ENCODE measurements at places on chromosomes 4 and X.

GRCh38 chrX:29926056-29926455 lies 289.3 kb upstream of the MAGEB2 start:
- no peak for DNase-seq

DNA sequence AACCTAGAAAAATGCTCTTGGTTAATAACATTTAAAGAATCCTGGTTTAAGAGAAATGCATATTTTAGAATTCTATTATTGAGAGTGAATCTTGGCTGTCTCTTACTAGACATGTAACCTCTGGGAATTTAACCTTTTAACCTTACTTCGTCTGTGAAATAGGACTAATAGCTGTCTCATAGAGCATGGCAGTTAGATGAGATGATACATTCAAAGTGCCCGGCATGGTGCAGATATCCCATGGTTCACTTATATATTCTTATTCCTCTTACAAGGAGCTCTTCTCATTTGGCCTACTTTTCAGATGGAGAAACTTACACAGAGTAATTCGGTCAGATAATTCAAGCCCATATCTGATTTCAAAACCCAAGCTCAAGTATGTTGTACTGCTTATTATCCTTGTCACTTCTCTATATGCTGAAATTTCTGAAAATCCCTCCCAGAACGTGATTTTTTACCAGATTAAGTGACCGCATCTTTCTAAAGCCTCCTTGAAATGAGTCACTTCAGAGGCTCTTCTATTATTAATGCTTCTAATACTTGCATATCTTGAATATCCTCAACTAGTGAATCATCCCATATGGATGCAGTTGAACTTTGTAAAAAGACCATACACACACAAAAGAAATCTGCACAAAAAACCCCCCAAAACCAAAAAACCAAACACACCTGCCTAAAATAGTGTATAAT lies 4.9 kb downstream of the CDKN2AIP start:
- no peak for DNase-seq

- no peak for DNase-seq
Observed at GRCh38 chr4:43316813-43317212, 424.3 kb downstream of the GRXCR1 start.

- no peak for DNase-seq
Observed at GRCh38 chr4:4506961-4507360, 34.9 kb downstream of the STX18 start.

- no peak for DNase-seq
Observed at GRCh38 chr4:66062921-66063320, 392.6 kb upstream of the EPHA5 start.

Data from KBM-7 (cell line).